Activated CD4-positive, alpha-beta T cell treated with anti-CD3 and anti-CD28 coated beads for 24 hours (primary cell): ENCODE measurements at places on chromosomes 12 and 14.

DNA sequence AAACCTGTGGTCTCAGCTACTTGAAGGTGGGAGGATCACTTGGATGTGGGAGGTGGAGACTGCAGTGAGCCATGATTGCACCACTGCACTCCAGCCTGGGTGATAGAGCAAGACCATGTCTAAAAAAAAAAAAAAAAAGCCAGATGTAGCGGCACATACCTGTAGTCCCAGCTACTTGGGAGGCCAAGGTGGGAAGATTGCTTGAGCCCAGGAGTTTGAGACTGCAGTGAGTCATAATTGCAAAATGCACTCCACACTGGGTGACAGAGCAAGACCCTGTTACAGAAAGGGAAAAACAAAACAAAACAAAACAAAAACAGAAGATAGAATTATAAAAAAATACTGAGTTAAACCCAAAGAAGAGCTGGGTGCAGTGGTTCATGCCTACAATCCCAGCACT lies 29.1 kb upstream of the APOF start:
- no peak for DNase-seq

DNA sequence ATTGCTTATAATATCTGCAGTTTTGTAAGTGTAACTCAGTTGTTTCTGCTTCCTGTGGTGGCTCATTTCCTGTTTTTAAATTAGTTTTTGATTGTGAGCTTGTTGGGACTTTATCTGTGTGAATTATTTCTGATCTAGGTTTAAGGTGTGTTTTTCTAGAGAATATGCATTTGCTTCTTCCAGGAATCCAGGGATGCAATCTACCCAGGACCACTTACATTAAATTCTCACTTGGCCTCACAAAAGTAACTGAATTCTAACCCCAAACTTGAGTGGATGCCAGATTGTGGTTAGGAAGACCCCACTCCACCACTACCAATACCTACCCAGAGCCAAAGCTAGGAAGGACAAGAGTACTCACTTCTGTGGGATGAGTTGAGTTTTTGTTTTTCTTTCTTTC lies 11.9 kb downstream of the STYX start:
- no peak for DNase-seq

GRCh38 chr12:131391399-131391798 lies 319.5 kb upstream of the SFSWAP start:
- DNase-seq, result no peak

DNA sequence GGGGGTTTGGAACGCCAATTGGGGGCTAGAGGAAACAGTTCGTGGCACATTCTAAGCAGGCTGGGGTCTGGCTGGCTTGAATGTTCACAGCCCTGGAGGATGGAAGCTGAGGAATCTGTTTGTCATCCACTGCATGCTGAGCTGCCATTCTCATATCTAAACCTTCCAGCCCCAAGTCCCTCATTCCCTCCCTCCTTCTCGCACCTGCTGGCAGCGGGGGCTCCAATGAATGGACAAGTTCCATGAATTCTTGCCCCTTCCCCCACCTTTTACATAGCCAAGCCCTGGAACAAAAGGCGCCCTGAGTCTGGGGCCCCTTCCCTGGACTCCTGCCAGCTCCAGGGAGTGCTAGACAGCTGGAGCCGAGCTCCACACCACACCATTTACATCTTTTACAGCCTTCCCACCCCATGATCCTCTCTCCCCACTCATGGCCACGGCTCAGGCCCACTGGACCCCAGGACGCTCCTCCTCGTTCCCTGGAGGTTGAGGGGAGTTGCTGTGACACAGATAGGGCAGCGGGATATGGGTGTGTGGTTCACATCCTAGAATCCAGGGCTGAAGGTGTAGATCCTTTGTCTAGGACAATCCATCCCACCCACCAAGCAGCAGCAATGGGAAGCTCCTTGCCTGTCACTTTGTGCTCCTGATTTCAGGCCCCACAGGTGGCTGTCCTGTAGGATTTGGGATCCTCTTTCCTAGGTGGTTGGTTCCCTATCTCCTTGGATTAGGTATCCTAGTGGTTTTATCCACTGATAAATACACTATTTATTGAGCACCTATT lies 21.7 kb upstream of the VRTN start:
- no peak for DNase-seq

- DNase-seq, result no peak
Measured at GRCh38 chr12:79886917-79887519, 47.9 kb downstream of the PPP1R12A start.

- no peak for DNase-seq
Measured at GRCh38 chr12:75606151-75606550, 94.7 kb upstream of the KRR1 start.

- no peak for DNase-seq
Measured at GRCh38 chr14:104152686-104153393, 14.5 kb downstream of the KIF26A start.

DNA sequence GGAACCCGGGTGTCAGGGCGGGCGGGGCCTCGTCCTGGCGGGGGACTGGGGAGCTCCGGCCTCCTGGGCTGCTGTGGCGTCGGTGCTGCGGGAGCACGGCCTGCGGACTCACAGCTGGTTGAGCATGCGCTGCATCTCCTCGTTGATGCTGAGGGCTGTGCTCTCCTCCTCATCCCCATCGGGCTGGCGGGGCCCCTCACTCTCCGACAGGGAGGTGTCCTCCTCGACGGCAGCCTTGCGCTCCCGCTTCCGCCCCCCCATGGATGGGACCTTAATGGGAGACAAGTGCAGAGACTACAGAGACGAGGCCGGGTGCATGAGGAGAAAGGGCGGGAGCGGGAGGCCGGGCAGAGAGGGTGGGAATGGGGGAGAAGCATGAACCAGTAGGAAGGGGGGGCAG lies 7.3 kb downstream of the IFFO1 start:
- no peak for DNase-seq

- DNase-seq, result no peak
Measured at GRCh38 chr14:22530127-22530526, 58.9 kb downstream of the DAD1 start.
